Fibroblast of upper back skin (primary cell): ENCODE measurements at places on chromosomes 6 and 20.
A peak's percentile ranks its signal among the peaks of the same experiment; 100 is the strongest.

DNA sequence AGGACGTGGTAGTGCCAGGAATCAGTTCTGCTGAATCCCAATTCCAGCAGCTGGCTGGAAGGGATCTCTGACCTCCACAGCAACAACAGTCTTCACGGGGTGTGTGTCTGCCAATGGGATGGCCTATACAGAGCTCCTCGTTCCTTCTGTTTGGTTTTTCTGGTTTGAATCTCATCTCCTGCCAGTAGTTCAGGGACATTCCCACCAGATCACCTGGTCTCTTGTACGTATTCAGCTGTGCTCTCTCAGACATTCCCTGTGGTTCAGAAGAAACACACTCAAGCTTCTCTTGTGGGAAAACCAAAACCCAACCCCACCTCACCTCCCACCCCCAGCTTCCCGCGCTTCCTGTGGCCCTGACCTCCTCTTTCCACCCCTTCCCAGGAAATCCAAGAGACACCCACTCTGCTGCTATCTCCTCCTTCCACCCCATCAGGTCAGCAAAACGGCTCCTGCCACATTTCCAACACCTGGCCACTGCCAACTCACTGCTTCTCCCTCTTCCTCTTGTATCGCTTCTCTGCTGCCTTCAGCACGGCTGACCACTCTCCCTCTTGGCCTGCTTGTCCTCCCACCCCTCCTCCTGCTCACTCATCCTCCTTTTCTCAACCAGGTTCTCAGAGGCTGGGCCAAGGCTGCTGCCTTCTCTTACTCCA, 63.3 kb upstream of the PTGIS start:
- no peak for DNase-seq

- no peak for DNase-seq
Observed at GRCh38 chr6:90268178-90268577, 28.5 kb downstream of the BACH2 start.

DNA sequence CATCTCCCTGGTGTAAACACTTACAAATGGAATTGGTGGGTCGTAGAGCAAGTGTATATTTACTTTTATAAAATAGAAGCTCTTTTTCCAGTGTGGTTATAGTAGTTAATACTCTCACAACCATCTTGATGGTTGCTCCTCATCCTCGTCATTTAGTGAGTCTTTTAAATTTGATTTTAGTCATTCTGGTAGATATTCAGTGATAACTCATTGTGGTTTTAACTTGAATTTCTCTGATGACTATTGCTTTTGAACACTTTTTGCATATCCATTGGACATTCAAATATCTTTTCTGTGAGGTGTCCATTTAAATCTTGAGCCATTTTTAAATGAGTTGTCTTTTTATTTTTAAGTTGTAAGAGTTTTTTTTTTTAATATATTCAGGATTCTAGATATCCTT, 189.2 kb upstream of the PHACTR1 start:
- DNase-seq: no peak

DNA sequence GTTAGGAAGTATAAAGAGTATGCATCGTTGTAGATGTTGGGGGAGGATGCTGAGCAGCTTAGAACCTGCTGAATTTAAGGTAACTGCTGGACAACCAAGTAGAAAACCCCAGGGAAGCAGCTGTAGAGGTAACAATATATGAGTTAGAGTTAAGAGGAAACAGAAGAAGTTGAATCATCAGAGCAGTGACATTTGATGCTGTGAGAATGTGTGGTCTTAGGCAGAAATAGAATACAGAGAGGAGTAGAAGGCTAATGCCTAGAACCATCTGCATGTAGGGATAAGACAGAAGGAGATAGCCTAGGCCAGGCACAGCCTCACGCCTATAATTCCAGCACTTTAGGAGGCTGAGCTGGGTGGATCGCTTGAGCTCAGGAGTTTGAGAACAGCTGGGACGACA, 22.6 kb upstream of the DYNLRB1 start:
- DNase-seq: no peak

GRCh38 chr20:2952766-2953165, 79.5 kb downstream of the PTPRA start:
- DNase-seq: no peak

- DNase-seq: peak; percentile 93
Observed at GRCh38 chr6:28542440-28543296, 17.0 kb downstream of the GPX5 start.

- DNase-seq: no peak
Observed at GRCh38 chr6:166906376-166907044, 49.8 kb downstream of the RNASET2 start.

GRCh38 chr6:13373488-13373886, 45.1 kb upstream of the TBC1D7 start:
- DNase-seq: no peak
